GM04503 (cell line): ENCODE measurements at places on chromosomes 16 and 17.

DNA sequence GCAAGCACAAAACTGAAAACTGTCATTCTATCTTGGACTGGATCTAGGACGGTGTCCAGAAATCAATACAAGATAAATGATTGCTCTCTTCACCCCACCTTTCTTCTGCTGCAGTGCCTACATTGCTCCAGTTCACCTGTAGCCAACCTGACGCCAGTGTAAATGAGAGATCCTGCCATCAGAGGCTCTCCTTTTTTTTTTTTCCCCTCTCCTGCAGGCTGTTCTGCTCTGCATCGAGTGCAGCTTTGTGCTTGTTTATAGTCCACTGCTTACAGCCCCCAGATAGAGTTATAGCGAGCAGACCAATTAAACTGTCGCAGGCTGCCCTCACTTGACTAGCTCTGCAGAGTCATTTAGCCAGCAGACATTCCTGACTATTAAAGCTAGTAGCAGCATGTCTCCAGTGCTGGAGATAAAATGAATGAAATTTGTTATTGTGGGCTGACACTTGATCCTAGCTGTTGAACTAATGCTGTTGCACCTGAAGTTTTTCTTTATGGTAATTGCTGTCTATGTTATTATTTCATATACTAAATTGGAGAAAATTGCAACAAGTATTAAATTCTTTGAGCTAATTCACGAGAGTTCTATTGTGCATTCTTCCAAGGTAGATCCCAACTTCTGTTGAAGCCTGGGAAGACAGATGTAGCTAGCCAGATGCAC is 257.1 kb downstream of the FTO start:
- no peak for DNase-seq

- no peak for DNase-seq
Measured at GRCh38 chr16:2333231-2333630, 7.3 kb downstream of the ABCA3 start.

- no peak for DNase-seq
Measured at GRCh38 chr17:51860954-51861561, 297.5 kb downstream of the CA10 start.

DNA sequence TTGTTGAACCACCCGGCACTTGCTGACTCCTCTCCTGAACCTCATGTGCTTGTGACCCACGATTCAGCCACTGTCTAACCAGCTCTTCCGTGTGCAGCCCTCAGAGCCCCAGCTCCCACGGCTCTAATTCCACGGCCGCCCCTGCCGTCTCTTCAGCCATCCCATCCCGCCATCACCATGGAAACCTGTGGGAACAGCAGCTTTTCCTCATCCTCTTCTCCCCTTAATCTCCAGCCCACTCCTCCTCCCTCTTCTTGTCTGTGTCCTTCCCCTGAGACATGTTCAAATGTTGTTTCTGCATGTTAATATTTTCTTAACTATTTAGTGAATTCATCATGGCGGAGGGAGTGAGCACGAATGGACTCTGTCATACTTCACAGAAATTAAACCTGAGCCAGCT is 285.2 kb downstream of the CDH13 start:
- no peak for DNase-seq

DNA sequence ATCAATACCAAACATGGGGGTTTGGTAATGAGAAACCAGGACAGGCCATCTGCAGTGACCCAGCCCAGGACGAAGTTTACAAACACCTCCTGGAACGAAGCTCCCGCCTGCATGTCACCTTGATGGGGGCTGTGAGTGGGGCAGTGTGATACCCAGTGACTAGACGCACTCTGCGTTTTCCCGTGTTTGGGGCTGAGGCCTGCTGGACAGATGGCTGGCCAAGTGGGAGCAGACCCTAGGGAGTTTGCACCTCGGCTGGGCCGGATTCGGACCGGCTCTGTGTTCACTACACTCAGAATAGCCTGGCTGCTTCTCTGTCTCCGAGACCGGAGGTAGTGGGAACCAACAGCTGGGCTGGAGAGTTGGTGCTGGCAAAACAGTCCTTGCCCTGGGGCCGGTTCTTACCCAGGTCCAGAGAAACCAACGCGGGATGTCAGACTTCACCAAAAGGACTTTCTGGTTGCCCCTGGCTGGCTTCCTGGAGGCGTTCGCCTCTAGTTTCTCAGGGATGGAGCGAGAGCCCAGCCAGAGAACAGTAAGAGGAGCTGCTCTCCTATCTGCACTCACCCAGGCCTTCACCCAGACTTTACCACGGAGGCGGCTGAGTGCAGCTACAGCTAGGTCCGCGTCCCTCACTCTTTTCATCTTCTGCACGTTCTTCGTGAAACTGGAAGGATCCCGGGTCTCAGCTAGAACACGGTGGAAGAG is 20.4 kb downstream of the CARHSP1 start:
- no peak for DNase-seq

DNA sequence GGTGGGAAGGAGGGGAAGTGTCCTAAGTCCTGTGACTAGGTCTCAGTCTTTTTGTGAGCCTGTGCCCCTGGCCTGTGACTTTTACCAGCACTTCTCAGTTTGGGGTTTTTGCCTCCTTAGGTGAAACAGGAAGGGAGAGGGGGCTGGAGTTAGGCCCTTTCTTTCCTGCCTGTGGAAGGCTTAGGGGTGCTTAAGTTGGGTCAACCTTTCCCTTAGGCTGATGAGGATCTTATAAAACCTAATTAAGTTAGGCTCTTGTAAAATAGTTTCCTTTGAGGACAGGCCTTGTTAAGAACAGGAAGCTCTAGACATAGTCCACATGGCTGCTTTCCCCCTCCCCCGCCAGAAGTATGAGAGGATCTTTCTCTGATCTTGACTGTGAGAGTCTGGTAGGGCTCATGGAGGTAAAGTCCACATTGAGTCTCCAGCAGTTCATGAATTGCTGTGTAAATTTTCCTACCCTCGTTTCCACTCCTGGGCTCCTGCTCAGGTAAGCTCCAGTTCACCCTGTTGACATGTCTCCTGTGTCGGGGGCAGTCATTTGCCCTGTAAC is 17.0 kb upstream of the DNASE1 start:
- no peak for DNase-seq

- DNase-seq = no peak
Measured at GRCh38 chr17:72725433-72726068, 366.9 kb downstream of the SLC39A11 start.

DNA sequence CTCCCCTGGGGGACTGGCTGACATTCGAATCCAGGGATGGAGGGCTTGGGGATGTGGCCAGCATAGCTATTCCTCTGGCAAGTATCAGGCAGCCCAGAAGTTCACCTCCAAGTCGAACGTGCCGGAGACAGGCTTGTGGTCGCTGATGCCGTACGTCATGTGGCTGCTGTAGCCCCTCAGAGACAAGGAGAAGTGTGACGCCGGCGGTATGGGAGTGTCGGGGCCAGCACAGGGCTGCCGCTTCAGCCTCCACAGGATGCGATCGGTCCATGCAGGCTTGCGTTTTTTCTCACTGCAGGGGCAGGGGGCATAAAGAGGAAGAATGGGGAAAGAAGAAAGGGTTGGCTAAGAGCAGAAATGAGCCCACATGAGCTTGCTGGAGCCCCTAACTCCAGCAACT is 5.3 kb upstream of the MYO1C start:
- DNase-seq = no peak

- DNase-seq = no peak
Measured at GRCh38 chr17:44604768-44605485, 47.6 kb downstream of the FZD2 start.

- no peak for DNase-seq
Measured at GRCh38 chr16:50967827-50968612, 183.1 kb downstream of the SALL1 start.

GRCh38 chr17:49582789-49583188 is 7.1 kb downstream of the NXPH3 start:
- no peak for DNase-seq

GRCh38 chr17:59413014-59413766 is 81.7 kb downstream of the YPEL2 start:
- DNase-seq = no peak

DNA sequence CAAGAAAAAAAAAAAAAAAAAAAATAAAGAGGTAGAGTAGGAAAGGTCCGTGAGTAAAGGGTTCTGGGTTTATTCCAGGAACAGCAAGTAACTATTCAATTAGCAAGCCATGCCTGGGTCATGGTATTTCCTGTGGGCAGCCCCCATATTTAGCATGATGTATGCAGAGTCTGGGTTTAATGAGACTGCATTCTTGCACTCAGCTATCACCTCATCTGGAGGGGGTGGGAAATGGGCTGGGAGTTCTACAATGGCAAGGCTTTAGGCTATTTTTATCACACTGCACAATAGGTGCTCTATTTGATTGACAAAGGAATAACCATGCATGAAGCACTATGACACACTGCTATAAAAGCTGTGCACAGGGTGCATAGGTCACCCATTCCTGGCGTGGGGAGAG is 104.0 kb upstream of the CCL2 start:
- no peak for DNase-seq

GRCh38 chr16:64051824-64052223 is 1070.0 kb downstream of the CDH11 start:
- DNase-seq = no peak

- DNase-seq = no peak
Measured at GRCh38 chr17:1134634-1135324, 45.0 kb downstream of the ABR start.

- no peak for DNase-seq
Measured at GRCh38 chr17:49219987-49220386, 9.5 kb downstream of the ABI3 start.

DNA sequence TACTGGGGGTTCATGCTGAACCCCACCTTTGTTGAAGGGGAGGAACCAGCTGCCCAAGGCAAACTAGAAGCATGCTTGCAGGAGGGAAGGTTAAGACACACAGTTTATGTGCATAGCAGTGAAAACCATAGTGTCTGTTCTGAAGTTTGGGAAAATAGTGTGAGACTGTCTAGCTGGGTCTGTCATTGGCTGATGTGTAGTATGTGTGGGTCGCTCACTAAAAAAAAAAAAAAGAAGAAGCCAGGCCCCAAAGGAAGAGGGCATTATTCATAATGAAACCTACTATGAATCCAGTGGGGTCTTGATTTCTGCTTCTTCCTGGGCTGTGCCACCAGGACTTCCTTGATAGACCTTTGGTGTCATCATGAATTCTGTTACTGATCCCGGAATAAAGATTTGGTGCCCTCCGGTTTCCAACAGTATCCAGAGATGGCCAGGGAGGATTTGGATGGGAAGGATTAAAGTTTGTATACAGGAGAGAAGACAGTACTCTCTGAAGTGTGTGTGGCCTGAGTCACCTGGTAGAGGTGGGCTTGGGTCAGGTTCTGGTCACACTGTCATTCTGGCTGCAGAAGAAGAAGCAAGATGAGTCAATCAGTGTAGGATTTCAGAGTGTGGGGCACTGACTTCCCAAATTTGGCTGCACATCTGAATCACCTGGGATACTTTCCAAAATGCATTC is 220.3 kb downstream of the PRKCA start:
- DNase-seq = no peak

DNA sequence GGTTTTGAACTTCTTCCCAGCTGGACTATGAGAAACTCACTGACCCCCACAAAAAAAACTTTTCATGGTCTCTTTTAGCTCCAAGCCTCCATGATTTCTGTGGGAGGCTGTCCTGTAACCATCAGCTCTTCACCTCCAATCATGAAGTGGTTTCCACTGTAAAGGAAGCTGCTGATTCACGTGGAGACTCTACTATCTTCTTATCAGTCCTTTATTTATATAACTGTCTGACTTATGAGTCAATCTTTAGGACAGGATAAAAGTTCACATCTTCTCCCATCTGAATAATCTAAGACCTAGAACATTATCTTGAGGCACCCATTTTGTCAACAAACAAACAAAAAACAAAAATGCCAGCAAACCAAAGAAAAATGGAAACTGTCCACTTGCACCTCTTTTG is 409.9 kb downstream of the SLC39A11 start:
- no peak for DNase-seq

DNA sequence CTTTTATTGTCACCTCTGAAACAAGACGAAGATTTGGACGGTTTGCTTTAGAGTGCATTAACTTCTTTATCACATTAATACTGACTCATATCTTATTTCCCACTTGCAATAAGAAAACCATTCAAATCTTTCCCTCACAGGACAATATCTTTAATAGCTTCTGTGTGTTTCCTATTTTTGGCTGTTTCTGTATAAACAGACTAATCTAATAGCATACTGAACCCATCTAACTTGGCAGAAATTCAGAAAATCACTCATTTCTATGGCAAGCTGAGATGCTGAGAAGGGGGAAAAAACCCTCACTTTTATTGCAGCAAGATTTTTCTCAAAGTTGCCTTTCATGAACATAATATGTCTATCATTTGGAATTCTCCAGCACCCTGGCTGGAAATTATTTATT is 524.9 kb downstream of the WWOX start:
- no peak for DNase-seq

DNA sequence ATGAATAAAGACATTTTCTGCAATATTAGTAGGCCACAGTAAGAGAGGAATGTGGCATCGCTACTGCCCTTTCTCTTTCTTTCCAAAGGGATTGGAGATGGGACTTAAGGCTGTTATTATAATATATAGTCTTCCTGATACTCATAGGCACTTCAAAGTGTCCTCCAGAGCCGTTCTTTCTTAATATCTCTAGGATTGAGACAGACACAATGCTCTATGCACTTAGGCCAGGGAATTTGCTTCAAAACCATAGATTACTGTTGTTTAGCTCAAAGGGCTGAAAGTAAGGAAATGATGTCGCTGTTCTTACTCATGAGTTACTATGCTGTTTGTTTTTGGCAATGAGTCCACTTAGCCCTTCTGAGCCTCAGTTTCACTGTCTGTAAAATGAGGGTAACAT is 590.5 kb downstream of the CDH11 start:
- no peak for DNase-seq

DNA sequence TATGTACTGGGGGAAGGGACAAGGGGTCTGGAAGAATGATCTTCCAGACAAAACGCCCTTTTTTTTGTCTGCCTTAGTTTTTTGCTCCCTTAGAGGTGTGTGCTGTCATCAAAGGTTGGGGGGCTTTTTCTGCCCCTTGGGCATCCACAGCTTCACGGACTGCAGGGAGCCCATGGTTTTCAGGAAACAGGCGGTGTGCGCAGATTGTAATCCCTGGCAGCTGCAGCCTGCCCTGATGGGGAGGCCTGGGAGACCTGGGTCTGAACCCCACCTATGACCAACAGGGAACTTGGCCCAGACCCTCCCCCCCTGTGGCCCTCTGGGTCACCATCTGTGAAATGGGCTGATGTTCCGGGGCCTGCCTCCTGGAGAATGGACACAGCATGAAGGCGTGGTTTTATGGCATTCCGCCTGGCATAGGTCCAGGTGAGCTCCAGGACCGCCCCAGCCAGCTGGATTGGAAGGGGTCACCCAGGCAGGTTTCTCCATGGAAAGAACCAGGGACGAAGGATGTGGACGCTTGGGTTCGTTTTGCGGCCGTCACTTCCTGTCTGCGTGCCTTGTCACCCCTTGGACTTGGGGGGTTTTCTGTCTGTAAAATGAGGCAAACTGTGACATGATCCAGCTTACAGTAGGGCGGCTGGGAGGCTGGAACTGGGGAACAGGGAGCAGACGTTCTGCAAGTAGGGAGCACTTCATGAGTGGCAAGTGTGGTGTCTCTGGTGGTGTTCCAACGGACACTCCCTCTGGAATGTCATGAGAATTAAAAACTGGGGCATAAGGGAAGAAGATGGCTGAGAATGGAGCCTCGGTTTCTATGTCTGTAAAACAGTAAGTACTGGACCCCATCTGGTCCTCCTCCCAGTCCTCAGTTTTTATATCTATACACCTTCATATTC is 1.5 kb downstream of the CPNE2 start:
- DNase-seq = no peak
